SK-N-DZ (cell line): ENCODE measurements at places on chromosomes 1 and 21.

- DNase-seq, result no peak
Observed at GRCh38 chr1:65368403-65368802, 52.1 kb upstream of the LEPR start.

GRCh38 chr1:21520899-21521716 is 11.9 kb downstream of the ALPL start:
- no peak for DNase-seq

DNA sequence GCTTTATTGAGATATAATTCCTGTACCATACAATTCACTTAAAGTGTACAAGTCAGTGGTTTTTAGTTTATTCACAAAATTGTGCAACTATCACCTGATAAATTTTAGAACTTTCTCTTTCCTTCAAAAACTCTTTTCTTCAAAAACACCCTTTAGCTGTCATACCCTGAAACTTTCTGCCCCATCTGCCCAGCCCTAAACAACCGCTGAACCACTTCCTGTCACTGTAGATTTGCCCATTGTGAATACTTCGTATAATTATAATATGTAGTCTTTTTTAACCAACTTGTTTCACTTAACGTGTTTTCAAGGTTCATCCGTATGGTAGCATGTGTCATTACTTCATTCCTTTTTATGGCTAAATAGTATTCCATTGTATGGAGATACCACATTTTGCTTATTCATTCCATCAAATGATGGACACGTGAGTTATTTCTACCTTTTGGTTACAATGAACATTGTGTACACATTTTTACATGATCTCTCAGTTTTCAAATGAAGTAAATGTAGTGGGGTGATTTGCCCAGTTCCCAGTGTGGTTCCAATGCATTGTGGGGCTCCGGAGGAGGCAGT is 37.9 kb downstream of the WNT4 start:
- DNase-seq, result no peak

DNA sequence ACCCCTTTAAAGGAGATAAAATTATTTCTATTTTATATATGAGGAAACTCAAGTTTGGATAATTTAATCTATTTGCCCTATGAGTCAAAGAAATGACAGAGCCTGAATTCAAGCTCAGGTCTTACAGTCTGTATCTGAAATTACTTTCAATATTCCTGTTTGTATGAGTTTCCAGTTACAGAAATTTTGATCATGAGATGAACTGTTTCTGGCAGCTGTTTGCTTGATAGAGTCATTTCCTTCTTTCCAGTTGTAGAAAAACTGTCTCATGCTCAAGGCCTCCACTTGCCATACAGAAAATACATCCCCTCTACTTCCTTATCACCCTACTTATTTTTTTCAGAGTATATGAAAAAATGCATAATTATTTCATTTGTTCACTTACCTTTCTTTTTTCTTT is 87.6 kb downstream of the PTPRC start:
- DNase-seq, result no peak

- DNase-seq, result no peak
Observed at GRCh38 chr1:8844501-8845006, 27.1 kb upstream of the RERE start.

GRCh38 chr1:203367057-203367456 is 16.1 kb upstream of the FMOD start:
- no peak for DNase-seq

- no peak for DNase-seq
Observed at GRCh38 chr1:245856944-245857531, 650.0 kb downstream of the SMYD3 start.

GRCh38 chr1:156874572-156875340 is 14.1 kb downstream of the NTRK1 start:
- DNase-seq, result peak; percentile 44

GRCh38 chr1:86370601-86371022 is 25.5 kb downstream of the ODF2L start:
- no peak for DNase-seq

DNA sequence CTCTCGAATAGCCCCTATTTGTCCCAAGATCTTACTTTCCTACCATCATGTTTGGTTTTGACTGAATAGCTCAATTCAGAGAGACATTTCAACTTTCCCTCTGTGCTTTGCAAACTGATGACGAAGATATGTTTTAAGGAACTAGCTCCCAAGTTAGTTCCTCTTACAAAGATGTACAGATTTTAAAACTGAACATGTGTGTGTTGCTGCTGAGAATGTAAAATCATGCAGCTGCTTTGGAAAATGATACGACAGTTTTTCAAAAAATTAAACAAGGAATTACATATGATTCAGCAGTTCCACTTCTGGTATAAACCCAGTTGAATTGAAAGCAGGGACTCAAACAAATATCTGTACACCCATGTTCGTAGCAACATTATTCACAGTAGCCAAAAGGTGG is 33.6 kb downstream of the KIF26B start:
- no peak for DNase-seq

DNA sequence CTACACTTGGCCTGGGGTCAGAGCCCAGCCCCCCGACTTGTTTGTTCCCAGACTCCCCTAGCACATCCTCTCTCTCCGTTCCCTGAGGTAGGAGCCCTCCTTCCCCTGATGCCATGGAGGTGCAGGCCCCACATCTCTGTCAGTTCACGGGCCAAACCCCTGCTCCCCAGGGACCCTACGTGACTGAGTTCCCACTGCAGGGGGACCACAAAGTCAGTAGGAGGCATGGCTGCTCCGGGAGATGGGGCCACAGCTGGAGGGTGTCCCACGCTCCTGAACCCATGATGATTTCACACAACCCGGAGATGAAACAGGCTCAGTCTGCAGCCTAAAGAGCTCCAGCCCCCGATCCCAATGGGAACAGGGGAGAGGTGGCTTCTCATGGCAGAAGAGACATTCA is 272.2 kb downstream of the NPHP4 start:
- DNase-seq, result no peak

GRCh38 chr1:39391691-39392679 is 99.5 kb upstream of the BMP8A start:
- DNase-seq, result no peak

GRCh38 chr1:66309006-66309741 is 224.8 kb upstream of the SGIP1 start:
- no peak for DNase-seq

DNA sequence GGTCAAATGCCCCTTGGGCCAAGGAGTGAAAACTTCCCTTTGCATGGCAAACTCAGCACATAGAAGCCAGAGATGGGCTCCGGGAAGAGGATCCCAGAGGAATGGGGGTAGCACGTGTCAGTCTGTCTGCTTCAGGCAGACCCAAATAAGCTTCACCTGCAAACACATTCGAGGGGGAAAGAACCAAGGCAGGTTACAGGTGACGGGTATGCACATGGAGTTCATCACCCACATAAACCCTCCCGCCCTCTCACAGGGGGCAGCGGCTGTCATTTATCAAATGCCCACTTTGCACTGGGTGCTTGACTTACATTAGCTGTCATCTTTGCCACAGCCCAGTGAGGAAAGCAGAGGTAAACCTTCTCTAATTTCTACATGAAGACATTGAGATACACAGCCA is 73.0 kb upstream of the TLR5 start:
- no peak for DNase-seq

- peak; percentile 79 for DNase-seq
Observed at GRCh38 chr1:99365545-99365944, 101.3 kb downstream of the PLPPR4 start.

GRCh38 chr1:33255347-33256220 is 708 bp upstream of the ZNF362 start:
- DNase-seq, result peak; percentile 73

- no peak for DNase-seq
Observed at GRCh38 chr1:235976490-235976889, 88.4 kb downstream of the NID1 start.

DNA sequence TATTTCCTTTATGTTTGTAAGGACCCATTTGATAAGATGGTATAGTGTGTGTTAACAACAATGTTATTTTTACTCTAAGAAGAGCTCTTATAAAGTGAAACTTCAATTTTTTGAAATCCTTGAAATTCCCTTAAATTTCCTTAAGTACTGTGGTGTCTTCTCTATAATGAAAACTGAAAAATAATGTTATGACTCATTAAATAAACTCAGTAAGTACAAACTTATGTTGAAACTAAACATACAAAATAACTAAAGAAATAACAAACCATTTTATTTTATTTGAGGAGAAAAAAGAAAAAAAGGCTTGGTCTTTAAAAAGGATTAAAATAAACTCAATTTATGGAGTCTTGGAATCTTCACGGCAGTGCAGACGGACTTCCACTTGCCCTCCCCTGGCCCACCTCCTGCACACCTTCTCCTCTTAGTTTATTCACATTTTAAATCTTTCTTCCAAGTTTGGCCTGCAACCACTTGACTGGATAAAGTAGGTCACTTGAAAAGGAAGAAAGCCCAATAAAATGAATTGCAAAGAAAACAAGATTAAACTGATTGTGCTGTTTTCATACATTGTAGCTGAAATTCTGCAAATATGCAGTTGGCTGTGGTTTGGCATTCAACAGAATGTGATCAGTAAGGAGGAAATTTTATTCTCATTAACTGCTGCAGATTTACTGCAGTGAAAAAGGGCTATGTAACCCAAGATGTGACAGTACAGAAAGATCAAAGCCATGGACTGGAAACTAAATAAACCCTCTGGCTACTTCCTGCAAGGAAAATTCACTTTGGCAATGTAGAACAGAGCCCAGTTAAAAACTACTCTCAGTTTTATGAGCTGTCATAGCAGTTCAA is 48.5 kb upstream of the SCYL3 start:
- no peak for DNase-seq

GRCh38 chr1:50060279-50060678 is 36.5 kb upstream of the AGBL4 start:
- no peak for DNase-seq

DNA sequence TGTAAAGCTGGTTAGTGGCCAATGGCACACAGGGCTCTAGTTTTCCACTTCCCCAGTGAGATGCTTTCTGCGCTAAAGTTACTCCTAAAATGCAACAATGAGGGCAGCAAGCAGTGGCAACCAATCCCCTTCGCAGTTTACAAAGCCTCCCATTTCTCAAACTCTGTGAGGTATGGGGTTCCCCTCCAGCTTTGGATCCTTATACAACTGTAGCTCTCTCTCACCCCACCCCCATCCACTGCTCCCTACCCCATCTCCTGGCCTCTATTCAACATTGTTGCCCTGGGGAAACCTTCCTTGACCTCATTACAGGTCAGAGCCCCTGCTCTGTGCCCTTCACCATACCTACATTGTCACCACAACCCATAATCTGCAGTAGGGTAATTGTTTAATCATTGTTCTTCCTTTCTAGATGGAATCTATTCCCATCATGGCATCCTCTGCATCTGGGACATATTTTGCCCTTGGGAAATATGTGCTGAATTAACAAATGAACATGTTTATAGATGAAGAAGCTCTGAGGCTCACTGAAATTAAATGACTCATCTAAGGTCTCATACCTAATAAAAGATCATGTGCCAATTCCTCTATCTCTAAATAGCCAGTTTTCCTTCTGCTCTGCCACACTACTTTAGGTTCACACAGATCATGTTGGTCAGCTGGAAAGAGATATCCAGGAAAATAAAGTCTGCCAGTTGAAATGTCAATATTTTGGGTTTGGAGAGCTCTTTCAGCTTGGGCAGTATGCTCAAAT is 12.6 kb downstream of the KIAA0040 start:
- no peak for DNase-seq

DNA sequence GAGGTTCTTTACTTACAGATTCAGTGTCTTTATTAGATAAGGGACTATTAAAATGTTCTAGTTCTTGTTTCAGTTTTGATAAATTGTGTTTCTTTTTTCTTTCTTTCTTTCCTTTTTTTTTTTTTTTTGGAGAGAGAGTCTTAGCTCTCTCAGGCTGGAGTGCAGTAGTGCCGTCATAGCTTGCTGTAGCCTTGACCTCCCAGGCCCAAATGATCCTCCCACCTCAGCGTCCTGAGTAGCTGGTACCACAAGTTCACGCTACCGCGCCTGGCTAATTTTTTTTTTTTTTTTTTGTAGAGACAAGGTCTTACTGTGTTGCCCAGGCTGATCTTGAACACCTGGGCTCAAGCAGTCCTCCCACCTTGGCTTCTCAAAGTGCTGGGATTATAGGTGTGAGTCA is 76.6 kb downstream of the TMEM200B start:
- DNase-seq, result no peak
